ENCODE measurements at places on chromosomes 5 and 9.
A peak's percentile ranks its signal among the peaks of the same experiment; 100 is the strongest.

- no peak for DNase-seq
These were observed 69.6 kb upstream of the ATP10B start for GRCh38 chr5:160921423-160922285.

- peak; percentile 58 for DNase-seq
These were observed 64.8 kb downstream of the HMCN2 start for GRCh38 chr9:130330202-130330862.

DNA sequence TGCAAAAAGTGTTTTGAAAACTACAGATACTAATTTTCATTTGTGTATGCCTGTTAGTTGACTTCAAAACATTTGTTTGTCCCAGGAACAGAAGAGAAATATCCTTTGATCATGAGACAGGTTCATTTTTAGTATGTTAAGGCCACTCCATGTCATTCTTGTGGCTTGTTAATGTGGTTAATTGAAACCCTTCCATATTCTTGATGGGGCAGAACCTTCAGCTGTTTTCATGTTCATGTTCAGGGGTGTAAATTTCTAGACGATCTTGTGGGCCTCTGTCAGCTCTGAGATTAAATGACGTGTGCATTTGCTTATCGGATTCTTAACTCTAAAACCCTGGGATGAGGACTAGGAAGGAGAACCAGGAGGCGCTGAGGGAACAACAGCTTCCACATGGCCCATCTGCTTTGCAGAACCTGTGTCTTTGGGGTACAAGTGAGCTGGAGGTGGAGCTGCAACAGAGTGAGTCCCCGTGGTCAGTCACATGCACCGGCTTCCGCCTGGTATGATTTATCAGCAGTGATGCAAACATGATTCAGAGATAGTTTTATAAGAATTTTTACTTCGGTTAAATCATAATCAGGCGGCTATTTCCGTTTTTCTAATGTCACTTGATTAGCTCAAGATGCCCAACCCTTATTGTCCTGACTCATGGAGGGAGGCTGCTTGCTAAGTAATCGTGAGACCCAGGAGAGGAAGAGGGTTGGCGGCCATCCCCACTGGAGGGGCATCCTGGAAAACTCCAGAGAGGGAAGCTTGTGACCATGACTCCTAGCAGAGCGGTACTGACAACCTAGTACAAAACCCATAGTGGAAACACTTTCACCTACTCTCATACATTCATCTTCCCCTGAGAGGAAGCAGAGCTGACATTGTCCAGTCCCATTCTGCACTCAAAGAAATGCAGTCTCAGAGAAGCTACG is 138.4 kb downstream of the C9orf152 start:
- peak; percentile 43 for DNase-seq

GRCh38 chr9:129988607-129989361 is 54.2 kb downstream of the FNBP1 start:
- DNase-seq: no peak

DNA sequence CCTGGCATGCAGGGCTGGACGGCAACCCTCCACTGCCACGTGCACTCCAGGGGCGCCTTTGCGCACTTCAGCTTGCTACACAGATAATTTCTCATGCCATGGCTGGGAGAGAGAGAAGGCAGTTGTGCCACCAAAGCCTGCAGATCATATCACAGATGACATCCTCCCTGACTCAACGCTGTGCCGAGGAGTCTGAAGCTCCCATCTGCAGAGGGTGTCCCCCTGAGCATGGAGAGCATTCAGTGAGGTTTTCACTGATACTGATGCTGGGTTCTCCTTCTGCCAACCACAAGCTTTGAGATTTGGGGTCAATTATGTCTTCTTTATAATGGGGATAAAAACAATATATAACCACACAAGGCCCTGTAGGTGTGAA is 607.4 kb upstream of the ADAMTS16 start:
- DNase-seq: no peak

- peak; percentile 57 for DNase-seq
These were observed 287.0 kb upstream of the SEMA6A start for GRCh38 chr5:116861666-116862065.

GRCh38 chr9:34650816-34651215 is 1.2 kb upstream of the IL11RA start:
- no peak for DNase-seq

GRCh38 chr9:121782514-121783110 is 131.2 kb downstream of the DAB2IP start:
- peak; percentile 1 for DNase-seq

DNA sequence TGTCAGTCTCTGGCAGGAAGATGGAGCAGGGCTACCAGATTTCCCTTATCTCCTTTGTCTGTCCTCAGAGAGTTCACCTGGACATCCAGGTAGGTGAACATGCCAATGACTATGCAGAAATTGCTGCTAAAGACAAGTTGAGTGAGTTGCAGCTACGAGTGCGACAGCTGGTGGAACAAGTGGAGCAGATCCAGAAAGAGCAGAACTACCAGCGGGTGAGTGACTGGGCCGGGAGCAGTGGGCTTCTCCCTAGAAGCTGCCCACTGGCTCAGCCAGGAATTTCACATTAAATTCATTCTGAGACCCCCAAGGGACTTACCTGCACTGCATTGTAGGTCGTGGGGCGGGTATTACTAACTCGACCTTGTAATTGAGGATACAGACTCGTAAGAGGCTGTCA is 2.1 kb downstream of the TMED9 start:
- DNase-seq: no peak

- no peak for DNase-seq
These were observed 41.3 kb upstream of the HAND1 start for GRCh38 chr5:154519359-154519758.

DNA sequence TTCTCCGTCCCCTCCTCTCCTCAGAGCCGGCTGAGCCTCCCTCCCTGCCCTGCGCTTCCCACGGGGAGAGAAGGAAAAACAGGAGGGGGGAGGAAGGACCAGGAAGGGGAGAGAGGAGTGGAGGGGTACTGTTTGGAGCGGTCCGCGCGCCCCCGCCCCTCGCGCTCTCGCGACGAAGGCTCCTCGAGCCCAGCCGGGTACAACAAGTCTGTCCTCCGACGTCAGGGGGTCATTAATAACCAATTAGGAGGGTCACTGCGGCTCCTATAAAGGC is 480 bp upstream of the PRDM12 start:
- no peak for DNase-seq

- DNase-seq: no peak
These were observed 24.0 kb upstream of the DAB2IP start for GRCh38 chr9:121627427-121627826.

DNA sequence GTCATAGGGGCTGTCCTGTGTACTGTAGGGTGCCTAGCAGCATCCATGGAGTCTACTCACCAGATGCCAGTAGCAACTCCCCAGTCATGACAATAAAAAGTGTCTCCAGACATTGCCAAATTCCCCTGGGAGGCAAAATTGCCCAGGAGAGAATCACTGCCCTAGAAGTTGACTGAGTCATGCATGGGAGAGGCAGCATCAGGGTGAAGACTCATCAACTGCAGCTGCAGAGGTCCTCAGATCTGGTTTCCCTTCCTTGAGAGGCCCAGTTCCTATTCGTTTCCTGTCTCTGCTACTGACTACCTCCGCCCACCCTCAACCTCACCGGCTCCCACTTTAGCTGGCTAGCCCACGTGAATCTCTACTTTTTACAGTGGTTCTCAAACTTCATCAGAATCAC is 88.6 kb upstream of the AGXT2 start:
- no peak for DNase-seq

- peak; percentile 1 for DNase-seq
These were observed 48.2 kb upstream of the GARNL3 start for GRCh38 chr9:127216210-127216887.

- peak; percentile 55 for DNase-seq
These were observed 138.5 kb downstream of the TTLL11 start for GRCh38 chr9:121954477-121955140.

GRCh38 chr9:72187121-72187695 is 38.0 kb downstream of the GDA start:
- DNase-seq: no peak

GRCh38 chr5:7372399-7372798 is 23.5 kb upstream of the ADCY2 start:
- DNase-seq: no peak

GRCh38 chr5:69007726-69008368 is 86.0 kb upstream of the SLC30A5 start:
- DNase-seq: peak; percentile 79

DNA sequence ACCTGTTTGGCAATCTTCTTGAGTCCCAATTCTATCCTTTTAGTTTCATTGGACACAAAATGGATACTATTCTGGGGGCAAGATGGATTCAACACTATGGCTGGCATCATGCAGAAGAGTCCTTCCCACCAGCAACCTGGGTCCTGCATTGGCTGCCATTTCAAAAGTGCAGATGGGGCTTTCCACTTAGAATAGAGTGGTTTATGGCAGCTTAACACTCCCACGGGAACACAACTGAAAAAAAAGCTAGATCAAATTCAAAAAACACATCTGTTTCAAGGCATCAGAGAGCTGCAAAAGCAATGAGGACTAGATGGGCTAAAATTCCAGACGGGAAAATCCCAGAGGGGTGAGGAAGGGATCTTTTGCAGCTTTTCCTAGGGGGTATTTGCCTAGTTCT is 11.2 kb upstream of the HMHB1 start:
- DNase-seq: peak; percentile 71

GRCh38 chr5:141805874-141806595 is 72.2 kb downstream of the PCDH1 start:
- peak; percentile 75 for DNase-seq

- peak; percentile 58 for DNase-seq
These were observed 55.6 kb downstream of the RXRA start for GRCh38 chr9:134381671-134382516.

DNA sequence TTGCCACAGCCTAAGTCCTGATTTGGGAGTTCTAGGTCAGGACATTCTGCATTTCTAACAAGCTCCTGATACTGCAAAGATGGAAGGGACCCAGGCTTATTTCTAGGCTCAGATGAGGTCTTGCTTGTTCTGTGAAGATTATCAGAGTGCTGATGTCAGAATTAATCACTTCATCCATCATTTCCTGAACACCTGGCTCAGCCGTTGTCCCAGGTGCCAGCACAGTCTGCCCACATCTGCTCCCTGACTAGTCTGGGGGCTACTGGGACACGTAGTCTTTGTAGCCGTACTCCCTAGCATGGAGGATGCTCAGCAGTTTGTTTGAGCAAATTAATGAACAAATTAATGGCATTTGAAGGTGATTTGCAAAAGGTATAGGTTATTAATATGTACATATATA is 17.9 kb upstream of the SPINK4 start:
- DNase-seq: no peak

- no peak for DNase-seq
These were observed 150.2 kb upstream of the KLF9 start for GRCh38 chr9:70564468-70565335.

GRCh38 chr5:111945535-111945934 is 188.5 kb upstream of the NREP start:
- DNase-seq: no peak

GRCh38 chr5:124193371-124193789 is 553.1 kb downstream of the ZNF608 start:
- DNase-seq: peak; percentile 46

All from muscle of leg (tissue), 16 donors.